ENCODE measurements at places on chromosomes 5 and 9.

DNA sequence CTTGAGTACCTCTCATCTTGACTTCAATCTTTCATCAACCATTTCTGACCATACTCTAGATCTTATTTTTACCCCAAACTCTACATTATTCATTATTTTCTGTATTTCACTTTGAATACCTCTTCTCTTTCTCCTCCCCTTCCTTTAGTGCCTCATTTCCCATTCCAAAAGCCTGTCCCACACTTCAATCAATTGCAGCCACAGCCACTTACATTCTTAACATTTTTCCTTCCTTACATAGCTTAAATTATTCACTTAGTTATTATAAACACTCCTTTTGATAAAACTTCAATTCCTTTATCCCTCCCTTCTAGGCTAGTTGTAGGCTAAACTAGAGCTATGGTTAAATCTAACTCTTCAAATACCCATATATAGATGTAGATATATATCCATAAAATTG is 344.0 kb downstream of the PRR16 start:
- no peaks in the 10 kb centered on the region for H3K27me3 ChIP-seq
- H3K4me1 ChIP-seq, result no peaks in the 10 kb centered on the region
- H3K36me3 ChIP-seq, result no peaks in the 10 kb centered on the region
- no peak for DNase-seq

DNA sequence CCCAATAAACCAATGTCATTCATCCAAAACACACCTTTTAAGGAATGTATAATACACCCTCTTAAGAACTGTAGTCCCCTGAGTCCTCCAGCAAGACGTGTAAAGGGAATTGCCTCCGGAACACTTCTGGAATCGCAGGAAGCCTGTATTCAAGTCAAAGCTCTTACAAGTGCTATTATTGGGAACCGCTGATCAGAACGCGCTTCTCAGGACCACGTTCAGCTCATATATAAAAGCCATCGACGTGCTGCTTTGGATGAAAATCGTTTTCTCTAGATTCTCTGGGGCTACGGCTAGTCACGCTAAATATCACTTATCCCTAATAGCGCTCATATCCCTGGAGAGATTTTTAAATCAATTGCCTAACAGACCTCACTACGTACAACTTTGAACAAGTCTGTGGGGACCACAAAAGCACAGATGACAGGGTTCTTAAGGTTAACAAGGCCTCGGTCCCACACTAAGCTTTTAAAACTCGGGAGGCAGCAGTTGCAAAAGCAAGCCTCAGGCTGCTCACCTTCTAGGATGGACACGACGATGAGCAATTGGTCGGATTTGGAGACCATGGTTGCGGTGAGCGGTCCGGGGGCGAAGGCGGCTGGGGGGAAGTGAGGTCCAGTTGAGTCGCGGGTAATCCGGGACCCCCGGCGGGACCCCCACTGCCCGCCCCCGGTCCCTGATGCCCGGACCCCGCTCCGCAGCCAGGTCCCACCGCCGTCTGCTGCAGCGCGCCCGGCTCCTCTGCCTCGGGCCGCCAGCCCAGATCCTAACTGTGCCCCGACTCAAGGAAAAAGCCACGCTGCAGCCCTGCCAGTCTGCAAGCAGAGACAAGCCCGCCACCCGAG is 548 bp downstream of the CEP120 start:
- H3K4me1 ChIP-seq, result peaks cover 11% of the 10 kb centered on the region
- H3K27me3 ChIP-seq, result no peaks in the 10 kb centered on the region

DNA sequence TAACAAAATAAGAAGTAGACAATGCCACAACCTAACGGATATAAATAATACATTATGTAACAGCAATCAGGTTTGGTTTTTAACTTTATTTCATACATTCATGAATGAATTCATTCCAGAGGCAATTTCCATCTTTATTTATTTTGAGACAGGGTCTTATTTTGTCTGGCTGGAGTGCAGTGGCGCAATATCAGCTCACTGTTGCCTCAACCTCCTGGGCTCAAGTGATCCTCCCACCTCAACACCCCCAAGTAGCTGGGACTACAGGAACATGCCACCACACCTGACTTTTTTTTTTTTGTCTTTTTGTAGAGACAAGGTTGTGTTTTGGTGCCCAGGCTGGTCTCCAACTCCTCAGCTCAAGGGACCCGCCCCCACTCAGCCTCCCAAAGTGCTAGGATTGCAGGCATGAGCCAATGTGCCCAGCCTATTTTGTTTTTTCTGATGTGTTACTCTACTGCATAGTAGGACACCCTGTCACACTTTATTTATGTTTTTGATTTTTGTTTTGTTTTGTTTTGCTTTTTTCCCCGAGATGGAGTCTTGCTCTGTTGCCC is 26.3 kb upstream of the C5orf24 start:
- no peaks in the 10 kb centered on the region for H3K36me3 ChIP-seq
- peak overlapping the region; percentile 3 for H3K27ac ChIP-seq
- H3K4me1 ChIP-seq, result no peaks in the 10 kb centered on the region
- no peak for DNase-seq
- no peaks in the 10 kb centered on the region for H3K27me3 ChIP-seq

- no peak overlapping the region for H3K4me3 ChIP-seq
- no peaks in the 10 kb centered on the region for H3K36me3 ChIP-seq
- no peaks in the 10 kb centered on the region for H3K4me1 ChIP-seq
- no peaks in the 10 kb centered on the region for H3K27me3 ChIP-seq
Measured at GRCh38 chr9:37730839-37731238, 22.8 kb upstream of the TRMT10B start.

- no peak overlapping the region for H3K4me3 ChIP-seq
- DNase-seq, result no peak
- H3K27ac ChIP-seq, result no peak overlapping the region
- H3K4me1 ChIP-seq, result peaks cover 12% of the 10 kb centered on the region
- peaks cover 5% of the 10 kb centered on the region for H3K27me3 ChIP-seq
Measured at GRCh38 chr5:1112596-1113331, 901 bp upstream of the SLC12A7 start.

GRCh38 chr5:65103756-65104440 is 335.2 kb downstream of the CWC27 start:
- H3K4me3 ChIP-seq, result peak overlapping the region; percentile 66
- H3K4me1 ChIP-seq, result no peaks in the 10 kb centered on the region
- H3K27ac ChIP-seq, result no peak overlapping the region
- H3K27me3 ChIP-seq, result no peaks in the 10 kb centered on the region

DNA sequence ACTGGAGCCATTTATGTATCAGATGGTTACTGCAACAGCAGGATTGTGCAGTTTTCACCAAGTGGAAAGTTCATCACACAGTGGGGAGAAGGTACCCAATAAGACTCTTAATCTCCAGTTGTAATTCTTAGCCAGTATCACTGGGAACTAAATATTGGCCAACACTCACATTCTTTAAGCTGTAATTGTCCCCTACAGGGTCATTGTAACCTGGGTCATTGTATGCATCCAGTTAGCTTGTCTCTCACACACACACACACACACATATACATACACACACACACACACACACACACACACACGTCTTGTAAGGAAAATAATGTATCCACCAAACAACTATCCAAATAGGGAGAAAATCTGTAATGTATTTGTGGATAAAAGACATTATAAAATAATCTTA is 113.0 kb downstream of the GIN1 start:
- H3K27me3 ChIP-seq, result no peaks in the 10 kb centered on the region
- H3K4me1 ChIP-seq, result no peaks in the 10 kb centered on the region
- H3K4me3 ChIP-seq, result no peak overlapping the region
- peaks cover 32% of the 10 kb centered on the region for H3K36me3 ChIP-seq
- H3K27ac ChIP-seq, result no peak overlapping the region

DNA sequence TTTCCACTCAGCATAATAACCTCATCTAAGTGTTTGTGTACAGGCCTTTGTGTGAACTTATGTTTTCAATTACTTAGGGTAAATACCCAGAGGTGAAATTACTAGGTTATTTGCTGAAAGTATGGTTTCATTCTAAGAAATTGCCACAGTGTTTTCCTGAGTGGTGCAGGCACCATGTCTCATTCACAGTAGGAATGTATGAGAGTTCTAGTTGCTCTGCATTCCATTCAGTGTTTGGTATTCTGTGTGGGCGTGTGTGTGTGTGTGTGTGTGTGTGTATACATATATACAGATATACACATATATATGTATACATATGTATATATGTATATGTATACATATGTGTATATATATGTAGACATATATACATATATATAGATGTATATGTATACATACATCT is 8.8 kb upstream of the SVEP1 start:
- no peaks in the 10 kb centered on the region for H3K4me1 ChIP-seq

GRCh38 chr5:54311176-54311677 is 854 bp upstream of the ARL15 start:
- H3K27ac ChIP-seq, result peak overlapping the region; percentile 85
- H3K4me1 ChIP-seq, result peaks cover 11% of the 10 kb centered on the region
- peak overlapping the region; percentile 82 for H3K4me3 ChIP-seq
- H3K27me3 ChIP-seq, result no peaks in the 10 kb centered on the region
- H3K36me3 ChIP-seq, result no peaks in the 10 kb centered on the region

- peaks cover 39% of the 10 kb centered on the region for H3K27me3 ChIP-seq
- no peak overlapping the region for H3K27ac ChIP-seq
- DNase-seq, result no peak
- no peaks in the 10 kb centered on the region for H3K36me3 ChIP-seq
- peak overlapping the region; percentile 35 for H3K4me3 ChIP-seq
Measured at GRCh38 chr5:161547406-161547737, 847 bp upstream of the GABRB2 start.

DNA sequence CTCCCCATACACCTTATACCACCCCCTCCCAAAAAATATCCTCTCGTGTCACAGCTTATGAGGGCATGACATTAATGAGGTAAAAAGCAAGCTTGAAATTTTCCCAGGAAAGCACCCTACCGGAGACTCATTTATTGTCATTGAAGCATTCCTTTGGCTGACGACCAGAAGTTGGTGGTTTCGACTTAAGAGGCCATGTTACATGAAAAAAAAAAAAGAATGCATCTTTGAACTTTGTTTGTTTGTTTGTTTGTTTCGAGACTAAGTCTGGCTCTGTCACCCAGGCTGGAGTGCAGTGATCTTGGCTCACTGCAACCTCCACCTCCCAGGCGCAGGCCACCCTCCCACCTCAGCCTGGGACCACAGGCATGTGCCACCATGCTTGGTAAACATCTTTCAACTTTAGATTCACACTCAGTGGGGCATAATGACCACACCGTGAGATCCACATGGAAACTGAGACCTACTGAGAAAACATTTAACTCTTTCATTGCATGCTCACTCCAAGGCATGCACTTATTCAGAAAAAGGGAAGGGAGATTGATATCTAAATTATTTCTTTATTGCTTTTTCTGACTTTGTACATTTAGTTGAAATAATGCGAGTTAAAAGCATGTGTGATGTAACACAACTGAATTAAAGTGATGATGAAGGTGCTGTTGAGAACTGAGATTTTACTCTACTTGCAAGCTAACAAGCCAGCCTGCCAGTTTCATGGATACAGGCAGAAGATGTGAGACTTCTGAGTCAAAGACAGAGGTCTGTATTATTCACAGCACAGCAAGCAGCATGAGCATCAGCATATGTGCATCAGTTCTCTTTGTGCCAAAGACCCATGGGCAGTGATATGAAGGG is 5.1 kb upstream of the RAB14 start:
- H3K27ac ChIP-seq, result no peak overlapping the region
- no peak overlapping the region for H3K4me3 ChIP-seq
- no peaks in the 10 kb centered on the region for H3K27me3 ChIP-seq
- no peaks in the 10 kb centered on the region for H3K36me3 ChIP-seq
- no peak for DNase-seq

GRCh38 chr9:130140706-130141105 is 31.5 kb upstream of the NCS1 start:
- peaks cover 21% of the 10 kb centered on the region for H3K4me1 ChIP-seq
- H3K27ac ChIP-seq, result no peak overlapping the region
- no peak overlapping the region for H3K4me3 ChIP-seq
- DNase-seq, result no peak
- peaks cover 2% of the 10 kb centered on the region for H3K36me3 ChIP-seq
- no peaks in the 10 kb centered on the region for H3K27me3 ChIP-seq

- no peaks in the 10 kb centered on the region for H3K4me1 ChIP-seq
- no peaks in the 10 kb centered on the region for H3K36me3 ChIP-seq
- no peaks in the 10 kb centered on the region for H3K27me3 ChIP-seq
- DNase-seq, result no peak
- no peak overlapping the region for H3K4me3 ChIP-seq
- H3K27ac ChIP-seq, result no peak overlapping the region
Measured at GRCh38 chr5:116825486-116825885, 250.9 kb upstream of the SEMA6A start.

DNA sequence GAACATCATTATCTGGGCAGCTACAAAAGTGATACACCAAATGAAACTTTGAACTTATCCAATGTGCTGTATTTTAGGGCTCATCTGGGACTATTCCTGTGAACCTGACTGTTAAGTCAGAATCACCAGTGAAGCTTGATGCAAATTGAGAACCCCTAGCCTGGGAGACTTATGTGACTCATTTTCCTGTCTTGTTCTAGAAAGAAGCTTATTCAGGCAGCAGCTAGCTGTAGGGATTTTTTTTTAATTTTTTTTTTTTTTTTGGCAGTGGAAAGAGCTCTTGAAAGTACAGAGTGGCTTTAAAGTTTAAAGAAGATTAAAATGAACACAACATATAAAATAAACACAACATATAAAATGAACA is 81.1 kb upstream of the TNFAIP8 start:
- H3K4me3 ChIP-seq, result no peak overlapping the region
- no peak overlapping the region for H3K27ac ChIP-seq
- H3K4me1 ChIP-seq, result no peaks in the 10 kb centered on the region
- no peaks in the 10 kb centered on the region for H3K27me3 ChIP-seq
- DNase-seq, result no peak
- H3K36me3 ChIP-seq, result no peaks in the 10 kb centered on the region

- no peaks in the 10 kb centered on the region for H3K4me1 ChIP-seq
- DNase-seq, result no peak
- H3K4me3 ChIP-seq, result no peak overlapping the region
Measured at GRCh38 chr5:124034083-124034700, 522.2 kb downstream of the CSNK1G3 start.

DNA sequence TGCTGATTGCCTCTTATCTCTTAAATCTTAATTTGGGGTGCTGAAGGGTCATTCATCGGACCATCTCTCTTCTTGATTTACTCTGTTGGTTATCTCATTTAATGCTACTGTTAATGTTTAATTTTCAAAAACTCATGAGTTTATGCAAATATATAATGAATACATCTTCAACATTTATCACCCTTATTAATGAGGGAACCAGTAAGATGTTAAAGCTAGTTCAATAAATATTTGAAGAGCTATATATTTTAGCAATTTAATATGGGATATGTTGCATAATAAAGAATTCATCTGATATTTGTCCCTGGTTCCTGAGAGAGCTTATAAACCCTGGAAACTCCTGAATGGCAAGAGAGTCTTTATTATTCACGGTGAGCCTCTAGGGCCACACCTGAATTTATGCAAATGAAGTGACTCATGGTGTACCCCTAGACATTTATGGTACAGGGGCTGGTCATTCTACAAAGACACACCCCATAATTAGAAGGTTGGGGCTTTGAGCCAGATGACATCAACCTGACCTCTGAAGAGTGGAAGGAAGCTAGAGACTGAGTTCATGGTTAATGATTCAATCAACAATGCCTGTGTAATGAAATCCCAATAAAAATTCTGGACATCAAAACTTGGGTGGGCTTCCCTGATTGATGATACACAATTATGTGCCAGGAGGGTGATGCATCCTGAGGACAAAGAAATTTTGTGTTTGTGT is 339.5 kb upstream of the ZNF608 start:
- no peak for DNase-seq
- no peaks in the 10 kb centered on the region for H3K36me3 ChIP-seq
- no peaks in the 10 kb centered on the region for H3K27me3 ChIP-seq
- no peak overlapping the region for H3K27ac ChIP-seq

Data from gastrocnemius medialis (tissue), 4 donors.